ENCODE measurements at places on chromosomes 4 and X.

- DNase-seq, result no peak
Observed at GRCh38 chrX:96841325-96841724, 42.4 kb upstream of the RPA4 start.

DNA sequence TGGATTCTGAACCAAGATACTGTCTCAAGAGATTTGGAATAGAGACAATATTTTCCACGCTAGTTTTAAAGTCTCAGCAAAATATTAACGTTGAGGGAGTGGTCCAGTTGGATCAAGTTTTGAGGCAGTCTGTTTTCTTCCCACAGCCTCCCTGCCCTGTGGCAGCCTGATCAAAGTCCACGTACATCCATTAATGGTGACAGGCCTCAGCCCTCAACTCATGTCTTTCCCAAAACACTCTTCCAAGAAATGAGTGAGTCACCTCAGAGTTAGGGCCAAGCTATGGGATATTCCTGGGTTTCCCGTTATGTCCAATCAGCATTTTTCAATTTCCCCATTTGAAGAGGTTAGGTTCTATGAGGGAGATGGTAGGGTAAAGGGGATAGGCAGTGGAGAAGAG, 28.5 kb downstream of the EGFL6 start:
- DNase-seq, result no peak

DNA sequence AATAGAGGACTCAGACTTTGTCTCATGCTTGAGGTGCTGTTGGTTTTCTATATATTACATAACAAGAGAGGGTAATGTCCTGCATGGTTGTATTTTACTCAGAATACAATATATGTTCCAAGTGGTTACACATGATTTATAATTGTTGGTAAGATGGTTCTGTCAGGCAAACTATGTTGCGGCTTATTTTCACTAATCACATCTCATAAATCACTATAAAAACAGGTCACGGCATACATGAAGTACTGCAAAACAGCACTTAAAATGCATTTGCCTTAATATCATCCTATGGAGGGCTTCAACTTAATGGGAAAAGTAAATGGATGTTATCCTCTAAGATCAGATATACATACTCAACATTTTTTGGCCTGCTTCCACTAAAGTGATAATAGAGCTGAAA, 246.0 kb upstream of the ARSJ start:
- no peak for DNase-seq

GRCh38 chrX:109732807-109733612, at the start of gene ACSL4:
TSS of gene ACSL4 (minus strand) at chrX:109733257. CDS start at chrX:109683363, 49,894 bp downstream.
- DNase-seq, result peak; percentile 33

GRCh38 chrX:10217198-10217597, 60.4 kb downstream of the CLCN4 start:
- DNase-seq, result no peak

GRCh38 chrX:10223276-10223675, 66.5 kb downstream of the CLCN4 start:
- no peak for DNase-seq

- no peak for DNase-seq
Observed at GRCh38 chr4:42280327-42281095, 116.8 kb upstream of the SHISA3 start.

GRCh38 chr4:76569706-76570105, 134.7 kb downstream of the SHROOM3 start:
- no peak for DNase-seq

DNA sequence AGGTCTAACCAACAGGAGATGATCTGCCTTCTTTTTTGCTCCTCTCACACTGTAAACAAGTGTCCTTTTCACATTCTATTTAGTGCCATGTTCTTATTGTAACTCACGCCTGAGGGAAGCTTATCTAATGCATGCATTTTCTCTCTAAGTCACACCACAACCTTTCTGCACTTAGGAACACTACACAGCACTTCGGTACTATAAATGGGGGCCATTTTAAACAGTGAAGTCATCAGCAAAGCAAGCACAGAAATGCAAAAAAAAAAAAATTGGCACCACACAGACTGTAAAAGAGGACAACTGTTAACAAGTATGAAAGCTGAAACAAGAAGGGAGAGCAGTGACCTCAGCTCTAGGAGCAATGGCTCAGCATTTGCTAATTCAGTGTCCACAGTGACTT, 45.2 kb downstream of the PRSS12 start:
- DNase-seq, result no peak

GRCh38 chrX:155027509-155028066, 944 bp downstream of the FUNDC2 start:
- peak; percentile 41 for DNase-seq

GRCh38 chr4:94814237-94814636, 56.5 kb downstream of the BMPR1B start:
- no peak for DNase-seq

- DNase-seq, result no peak
Observed at GRCh38 chrX:69264158-69264581, 98.9 kb upstream of the PJA1 start.

DNA sequence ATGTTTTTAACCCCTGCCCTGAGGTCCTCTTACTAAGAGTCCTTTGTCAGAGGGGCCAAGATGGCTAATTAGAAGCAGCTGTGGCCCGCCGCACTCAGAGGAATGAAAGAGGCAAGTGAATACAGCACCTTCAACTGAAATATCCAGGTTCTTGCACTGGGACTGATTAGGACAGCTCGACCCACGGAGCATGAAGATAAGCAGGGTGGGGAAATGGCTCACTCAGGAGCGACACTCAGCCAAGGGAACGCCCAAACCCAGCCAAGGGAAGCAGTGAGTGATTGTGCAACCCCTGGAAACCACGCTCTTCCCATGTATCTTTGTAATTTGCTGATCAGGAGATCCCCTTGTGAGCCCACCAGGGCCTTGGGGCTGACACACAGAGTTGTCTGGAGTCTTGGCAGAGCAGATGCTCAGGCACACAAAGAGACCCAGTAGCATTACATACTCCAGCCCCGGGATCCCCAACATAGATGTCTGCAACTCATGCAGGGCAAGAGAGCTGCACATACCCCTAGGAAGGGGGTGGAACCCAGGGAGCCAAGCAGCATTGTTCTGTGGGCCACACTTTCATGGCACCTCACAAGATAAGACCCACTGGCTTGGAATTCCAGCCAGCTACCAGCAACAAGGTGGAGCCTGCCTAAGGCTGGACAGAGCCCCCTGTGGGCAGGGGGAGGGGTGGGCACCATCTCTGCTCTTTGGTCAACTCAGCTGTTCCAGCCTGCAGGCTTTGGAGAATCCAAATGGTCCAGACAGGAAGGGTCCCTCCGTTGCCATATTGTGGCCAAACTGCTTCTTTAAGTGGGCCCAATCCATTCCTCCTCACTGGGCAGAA, 23.3 kb downstream of the F8A3 start:
- DNase-seq, result no peak

- DNase-seq, result peak; percentile 74
Observed at GRCh38 chr4:153127760-153128494, 76.3 kb upstream of the TRIM2 start.

DNA sequence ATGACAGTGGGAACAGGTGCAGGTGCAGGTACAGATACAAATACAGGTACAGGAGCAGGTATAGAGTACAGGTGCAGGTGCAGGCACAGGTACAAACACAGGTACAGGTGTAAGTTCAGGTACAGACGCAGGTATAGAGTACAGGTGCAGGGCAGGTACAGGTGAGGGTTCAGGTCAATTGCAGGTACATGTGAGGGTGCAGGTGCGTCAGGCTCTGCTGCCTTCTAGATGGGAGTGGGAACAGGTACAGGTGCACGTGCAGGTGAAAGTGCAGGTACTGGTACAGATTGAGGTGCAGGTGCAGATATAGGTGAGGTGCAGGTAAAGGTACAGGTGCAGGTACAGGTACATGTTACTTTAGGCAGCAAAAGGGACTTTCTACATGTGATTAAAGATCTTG, 85.7 kb downstream of the CRLF2 start:
- DNase-seq, result no peak

- no peak for DNase-seq
Observed at GRCh38 chr4:77913348-77913747, 50.7 kb downstream of the MRPL1 start.

DNA sequence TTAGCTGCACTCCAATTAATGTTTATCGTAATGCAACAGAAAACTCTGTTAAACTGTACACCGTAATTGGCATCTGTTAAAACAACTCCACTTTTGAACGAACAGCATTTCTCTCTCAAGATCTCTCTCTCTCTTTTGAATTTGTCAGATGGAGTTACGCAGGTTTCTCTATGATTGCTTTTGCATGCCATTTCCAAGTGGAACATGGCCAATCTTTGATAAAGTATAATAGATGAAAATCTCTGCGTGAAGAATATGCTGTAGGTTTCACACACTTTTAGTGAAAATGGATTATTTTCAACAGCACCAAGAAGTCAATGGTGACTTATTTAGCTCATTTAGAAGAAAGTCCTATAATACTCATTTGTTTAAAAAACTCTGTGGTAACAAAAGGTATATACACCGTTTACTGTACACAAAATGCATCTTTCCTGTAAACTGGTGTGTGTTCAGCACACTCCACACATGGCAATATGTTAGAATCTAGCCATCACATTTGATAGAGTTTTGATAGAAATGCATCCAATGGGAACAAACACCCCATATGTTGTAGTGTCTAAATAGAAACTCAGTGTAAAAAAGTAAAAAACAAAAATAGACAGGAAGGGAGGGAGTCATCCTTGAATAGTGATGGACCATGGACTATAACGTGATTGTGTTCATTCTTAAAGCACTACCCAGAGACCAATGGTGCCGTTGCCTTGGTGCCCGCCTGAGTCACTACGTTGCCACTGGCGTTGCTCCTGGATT, 5.8 kb upstream of the FGFBP2 start:
- no peak for DNase-seq

DNA sequence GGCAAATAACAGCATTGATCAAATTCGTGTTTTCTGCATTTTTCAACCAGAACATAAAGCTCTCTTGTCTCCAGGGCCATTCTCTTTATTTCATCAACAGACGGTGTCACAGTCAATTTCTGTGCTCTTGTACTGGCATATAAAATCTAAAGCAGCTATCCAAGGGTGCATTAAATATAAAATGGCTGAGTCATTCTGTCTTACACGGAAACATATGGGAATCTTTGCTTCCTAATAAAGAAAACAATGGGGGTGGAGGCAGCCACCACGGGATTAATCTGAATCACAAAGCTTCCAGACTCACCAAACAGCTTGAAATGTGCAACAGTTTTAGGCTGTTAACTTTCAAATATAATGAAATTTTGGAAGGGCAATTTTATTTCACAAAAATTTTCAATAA, 132.6 kb downstream of the IL15 start:
- DNase-seq, result no peak

- DNase-seq, result no peak
Observed at GRCh38 chrX:77298790-77299189, 148.4 kb upstream of the FGF16 start.

- DNase-seq, result peak; percentile 19
Observed at GRCh38 chr4:188993871-188994270, 854.6 kb downstream of the TRIML1 start.

DNA sequence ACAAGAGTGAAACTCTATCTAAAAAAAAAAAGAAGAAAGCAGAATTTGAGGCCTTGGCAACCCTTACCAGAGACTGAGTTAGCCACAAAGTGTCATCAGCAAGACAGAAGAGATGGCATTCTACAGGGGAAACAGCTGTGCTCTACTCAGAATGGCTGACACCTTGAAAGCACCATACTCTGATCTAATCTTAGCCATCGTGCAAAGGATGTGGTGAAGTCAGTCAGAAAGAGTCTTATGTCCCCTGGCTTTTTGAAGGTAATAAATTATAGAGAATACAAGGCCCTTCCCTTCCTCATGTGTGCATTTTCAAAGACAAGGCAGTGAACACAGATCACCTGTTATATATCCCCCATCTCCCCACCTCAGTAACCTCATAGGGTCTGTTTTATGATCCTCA, 13.2 kb downstream of the CLNK start:
- DNase-seq, result no peak

GRCh38 chrX:150664290-150664689, 28.9 kb upstream of the MTMR1 start:
- peak; percentile 37 for DNase-seq

DNA sequence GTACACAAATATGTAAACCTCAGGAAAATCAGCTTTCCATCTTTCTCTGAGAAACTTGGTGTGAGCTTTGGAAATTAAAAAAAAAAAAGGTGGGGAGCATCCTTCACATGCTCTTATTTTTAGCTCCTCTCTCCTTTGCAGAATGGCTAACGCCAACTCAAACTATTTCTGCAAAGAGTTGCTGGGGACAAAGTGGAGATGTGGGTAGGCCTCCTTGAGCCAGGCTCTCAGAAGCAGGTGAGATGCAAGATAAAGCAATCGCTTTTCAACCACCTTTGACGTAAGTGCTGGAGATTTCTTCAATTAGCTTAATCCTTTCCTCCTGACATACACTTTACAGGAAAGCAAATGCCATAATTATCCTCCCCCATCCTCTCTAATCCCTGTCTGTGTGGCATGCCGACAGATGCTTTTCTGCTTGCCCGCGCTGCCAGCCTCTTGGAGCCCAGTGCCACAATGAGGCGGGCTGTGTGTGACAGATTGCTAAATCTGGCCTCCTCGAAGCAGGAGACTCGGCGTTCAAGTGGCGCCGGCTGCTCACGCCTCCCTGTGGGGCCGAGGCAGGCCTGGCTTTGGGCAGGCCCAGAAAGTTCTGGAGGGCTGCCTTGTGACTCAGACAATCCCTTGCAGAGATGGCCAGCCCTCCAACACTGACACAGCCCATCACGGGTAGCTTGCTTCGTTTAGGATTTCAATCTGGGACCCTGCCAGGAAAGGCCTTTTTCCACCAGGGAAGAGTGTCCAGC, 64.9 kb upstream of the SOD3 start:
- no peak for DNase-seq

DNA sequence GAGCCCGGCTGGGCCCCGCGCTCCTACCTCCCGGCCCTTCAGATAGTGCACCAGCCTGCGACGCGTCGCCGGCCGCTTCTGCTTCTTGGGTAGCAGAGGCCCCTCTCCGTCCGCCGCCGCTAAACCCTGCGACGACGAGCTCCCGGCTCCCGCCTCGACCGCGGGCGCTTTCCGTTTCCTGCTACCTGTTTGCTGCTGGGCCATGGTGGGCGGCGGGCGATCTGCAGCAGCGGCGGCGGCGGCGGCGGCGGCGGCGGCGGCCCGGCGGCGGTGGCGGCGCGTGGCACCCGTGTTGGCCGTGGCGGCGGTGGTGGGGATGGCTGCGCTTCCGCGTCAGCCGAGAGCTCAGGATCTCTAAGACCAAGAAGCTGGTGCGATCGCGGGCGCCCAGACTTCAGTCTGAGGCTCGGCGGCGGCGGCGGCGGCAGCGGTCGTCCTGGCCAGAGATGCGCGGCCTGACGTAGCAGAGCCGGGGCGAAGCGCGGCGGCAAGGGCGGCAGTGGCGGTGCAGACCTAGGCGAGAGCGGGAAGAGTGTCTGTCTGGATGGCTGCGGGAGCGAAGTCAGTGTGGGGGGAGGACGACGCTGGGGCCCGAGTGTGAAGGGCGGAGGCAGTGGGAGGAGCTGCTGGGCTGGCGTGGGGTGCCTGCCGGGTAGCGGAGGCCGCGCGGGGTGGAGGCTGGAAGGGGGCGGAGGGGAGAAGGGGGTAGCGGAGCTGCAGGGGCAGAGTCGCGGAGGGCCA, at the start of gene DCAF12L2:
DCAF12L2 (minus strand) TSS at position 569 of the 741 bp plus-strand sequence; CDS start at position 204, 365 bp downstream.
- peak; percentile 5 for DNase-seq

GRCh38 chrX:81348388-81348787, 146.5 kb downstream of the SH3BGRL start:
- no peak for DNase-seq

GRCh38 chr4:145679520-145679919, 426 bp upstream of the C4orf51 start:
- peak; percentile 55 for DNase-seq
